ENCODE measurements at places on chromosomes 16 and 17.

DNA sequence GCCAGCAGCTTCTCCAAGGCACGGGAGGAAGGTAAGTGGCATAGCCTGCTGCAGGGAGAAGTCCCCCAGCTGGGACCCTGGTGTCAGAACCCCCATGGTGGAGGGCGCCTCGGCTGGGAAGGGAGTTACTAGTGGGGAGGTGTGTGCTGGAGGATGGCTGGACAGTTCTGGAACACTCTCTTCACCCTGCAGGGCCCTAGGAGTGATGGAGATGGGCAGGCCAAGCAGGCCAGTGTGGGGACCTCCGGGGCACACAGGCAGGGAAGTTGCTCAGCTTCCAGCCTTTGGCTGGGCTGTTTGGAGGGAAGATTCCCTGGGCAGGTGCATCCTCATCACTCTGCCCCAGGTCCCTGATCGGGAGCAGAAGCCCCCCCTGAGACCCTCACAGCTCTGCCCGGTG is 696 bp downstream of the C17orf99 start:
- DNase-seq: no peak

- DNase-seq: no peak
Observed at GRCh38 chr16:19133600-19133999, 19.8 kb downstream of the ITPRIPL2 start.

DNA sequence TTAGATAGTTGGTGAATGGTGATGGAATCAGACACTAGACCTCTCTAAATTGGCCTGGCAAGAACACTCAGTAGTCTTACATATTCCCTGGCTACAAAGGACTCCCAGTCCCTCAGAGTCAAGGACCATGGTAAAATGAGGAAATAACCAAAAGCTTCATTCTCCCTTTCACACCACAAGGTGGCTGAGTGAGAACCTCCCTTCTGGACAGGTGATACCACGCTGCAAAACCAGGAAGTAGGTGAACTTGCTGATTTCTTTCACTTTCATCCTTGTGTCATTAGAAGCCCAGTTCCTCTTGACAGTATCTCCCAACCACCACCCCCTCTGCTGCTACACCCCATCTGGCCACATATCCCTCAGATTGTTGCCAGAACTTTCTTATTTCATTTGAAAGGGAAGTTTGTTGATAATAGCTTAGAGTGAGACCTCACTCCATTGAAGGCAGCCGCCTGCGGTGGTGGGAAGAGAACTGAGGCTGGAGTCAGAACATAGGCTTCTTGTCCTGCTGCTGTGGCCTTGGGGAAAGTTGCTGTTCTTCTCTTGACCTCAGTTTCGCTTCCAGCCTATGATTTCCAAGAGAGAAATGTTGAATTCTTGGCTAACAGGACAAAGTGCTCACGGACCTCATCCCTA is 290.6 kb upstream of the CCL2 start:
- DNase-seq: no peak

DNA sequence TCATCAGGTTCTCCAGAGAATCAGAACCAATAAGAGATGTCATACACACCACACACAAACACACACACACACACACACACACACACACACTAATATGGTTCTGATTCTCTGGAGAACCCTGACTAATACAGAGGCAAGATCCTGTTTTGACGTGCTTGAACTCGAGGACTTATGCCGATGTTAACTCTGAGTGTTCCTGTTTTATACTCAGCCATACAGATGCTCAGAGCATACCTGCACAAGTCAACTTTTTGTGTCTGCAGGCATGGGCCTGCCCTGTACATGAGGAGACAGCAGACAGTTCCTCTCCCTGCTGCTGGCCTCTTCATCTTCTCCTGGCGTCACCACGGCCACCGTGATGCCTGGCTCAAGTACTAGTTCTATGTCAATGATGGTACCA is 635.9 kb downstream of the WWOX start:
- DNase-seq: no peak

GRCh38 chr17:40432864-40433528 is 10.3 kb upstream of the IGFBP4 start:
- no peak for DNase-seq

DNA sequence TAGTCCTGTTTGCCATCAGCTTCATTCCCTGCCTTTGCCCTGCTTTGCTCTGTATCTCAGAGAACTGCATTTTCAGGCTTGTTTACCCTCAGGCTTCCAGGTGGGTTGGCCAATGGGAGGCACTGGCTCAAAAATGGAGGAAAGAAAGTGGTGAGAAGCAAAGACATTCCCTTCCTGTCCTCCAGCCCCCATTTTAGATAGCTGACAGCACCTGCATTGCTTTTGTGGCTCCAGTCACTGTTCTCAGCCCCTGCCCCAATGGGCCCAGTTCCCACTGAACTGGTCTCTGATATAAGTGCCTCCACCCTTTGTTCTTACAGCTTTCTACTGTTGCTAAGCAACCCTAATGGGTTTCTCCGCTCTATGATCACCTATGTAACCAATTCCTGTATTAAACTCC is 19.4 kb upstream of the SDK2 start:
- no peak for DNase-seq

DNA sequence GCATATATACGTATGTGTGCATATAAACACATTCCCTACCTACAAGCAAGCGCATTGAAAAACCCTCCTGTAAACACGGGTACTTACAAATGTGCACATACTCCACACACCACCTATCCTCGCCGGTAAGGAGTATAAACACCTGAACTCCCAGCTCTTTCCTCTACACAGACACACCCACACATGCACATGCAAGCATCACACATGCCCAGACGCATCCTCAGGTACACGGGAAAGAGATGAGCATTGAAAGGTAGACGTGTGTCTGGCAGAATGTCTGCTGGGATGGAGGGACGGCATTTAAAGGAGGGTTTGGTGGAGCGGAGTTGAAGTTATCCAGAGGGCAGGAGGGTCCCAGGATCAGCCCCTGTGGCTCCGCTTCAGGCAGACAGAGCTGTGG is 4.7 kb upstream of the SMTNL2 start:
- DNase-seq: no peak

DNA sequence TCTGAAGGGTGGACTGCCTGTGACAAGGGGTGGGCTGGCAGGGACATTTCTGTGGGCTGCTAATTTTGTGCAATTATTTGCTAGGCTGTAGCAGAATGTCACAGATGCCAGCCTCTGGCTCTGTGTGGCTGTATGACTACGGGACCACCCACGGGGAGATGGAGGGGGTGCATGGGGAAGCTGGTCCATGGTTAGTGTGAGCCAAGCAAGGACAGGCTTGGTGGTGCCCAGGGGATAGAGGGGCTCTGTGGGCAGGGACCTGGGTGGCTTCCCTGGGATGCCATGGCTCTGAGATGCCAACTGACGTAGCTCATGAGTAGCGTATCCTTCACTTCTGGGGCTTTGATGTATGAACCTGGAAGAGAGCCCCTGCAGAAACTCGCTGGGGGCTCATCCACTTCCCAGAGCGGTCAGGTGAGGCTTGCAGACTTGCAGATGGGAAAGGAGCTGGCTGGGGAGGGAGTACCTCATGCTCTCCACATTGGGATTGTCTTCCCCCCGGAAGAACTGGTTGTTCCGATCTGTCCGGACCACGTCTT is 87.2 kb downstream of the TBC1D16 start:
- DNase-seq: no peak

Measured in nucleus accumbens (tissue), 56 donors.